ENCODE measurements at places on chromosomes 2 and 18.

DNA sequence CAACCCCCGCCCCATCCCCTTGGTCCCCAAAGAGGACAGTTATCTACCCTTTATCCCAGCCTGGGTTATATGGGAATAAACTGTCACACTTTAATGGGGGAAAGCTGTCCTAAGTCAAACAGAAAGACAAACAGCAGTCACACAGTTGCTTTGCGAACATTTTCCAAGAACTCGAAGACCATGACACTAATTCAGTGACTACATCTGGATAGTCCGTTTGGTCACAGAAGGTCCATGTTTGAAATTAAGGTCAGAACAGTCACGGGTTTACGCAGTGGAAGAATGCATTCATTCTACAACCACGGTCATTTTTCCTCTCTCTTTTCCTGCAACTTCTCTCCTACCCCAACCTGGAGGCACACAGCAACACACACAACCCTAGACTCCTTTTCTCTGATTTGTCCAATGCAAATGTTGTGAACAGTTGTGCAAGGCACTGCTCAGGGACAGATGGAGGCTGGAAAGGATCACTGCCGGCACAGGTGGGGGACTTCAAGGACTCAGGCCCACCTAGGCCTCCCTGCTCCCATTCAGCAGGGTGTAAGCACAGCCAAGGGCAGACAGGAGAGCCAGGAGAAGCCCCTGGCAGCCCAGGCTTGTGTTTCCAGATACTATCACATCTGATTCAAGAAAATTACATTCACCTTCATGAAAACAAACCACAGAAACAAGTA lies 39.9 kb downstream of the ZNF516 start:
- no peak for DNase-seq

DNA sequence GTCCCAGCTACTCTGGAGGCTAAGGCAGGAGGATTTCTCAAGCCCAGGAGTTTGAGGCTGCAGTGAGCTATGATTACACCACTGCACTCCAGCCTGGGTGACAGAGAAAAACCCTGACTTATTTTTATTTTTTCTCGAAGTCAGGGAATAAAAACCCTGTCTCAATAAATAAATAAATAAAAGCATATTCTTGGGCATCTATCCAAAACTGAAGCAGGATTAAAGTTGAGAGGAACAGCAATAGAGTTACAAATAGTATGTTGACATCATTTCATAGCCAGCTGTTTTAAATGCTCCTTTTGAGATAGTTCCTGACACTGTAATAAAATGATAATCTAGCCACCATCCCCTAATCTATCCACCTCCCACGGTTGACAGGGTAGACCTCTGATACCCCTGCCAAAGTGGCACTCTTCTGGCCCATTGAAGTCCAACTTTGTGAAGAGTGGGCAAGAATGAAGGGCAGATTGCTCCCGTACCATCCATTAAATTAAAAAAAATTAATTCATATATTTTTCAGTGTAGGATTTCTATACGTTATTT lies 42.3 kb upstream of the LPIN2 start:
- no peak for DNase-seq

DNA sequence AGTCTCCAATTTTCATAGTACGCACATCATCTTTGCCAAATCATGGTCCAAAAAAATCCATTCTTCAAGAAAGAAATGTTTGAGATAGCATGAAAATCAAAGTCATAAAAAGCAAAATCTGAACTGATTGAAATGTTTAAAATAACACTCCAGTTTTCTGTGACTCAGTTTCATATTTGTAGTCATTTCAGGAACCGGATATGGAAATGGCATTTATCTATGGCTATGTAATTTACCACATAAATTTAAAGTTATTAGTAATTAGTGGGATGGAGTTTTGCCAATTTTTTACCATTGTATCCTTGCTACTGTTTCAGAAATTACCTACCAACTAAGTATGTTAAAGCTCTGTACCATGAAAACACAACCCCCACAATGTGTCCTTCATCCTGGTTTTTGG lies 456.6 kb upstream of the ACVR2A start:
- DNase-seq, result no peak

DNA sequence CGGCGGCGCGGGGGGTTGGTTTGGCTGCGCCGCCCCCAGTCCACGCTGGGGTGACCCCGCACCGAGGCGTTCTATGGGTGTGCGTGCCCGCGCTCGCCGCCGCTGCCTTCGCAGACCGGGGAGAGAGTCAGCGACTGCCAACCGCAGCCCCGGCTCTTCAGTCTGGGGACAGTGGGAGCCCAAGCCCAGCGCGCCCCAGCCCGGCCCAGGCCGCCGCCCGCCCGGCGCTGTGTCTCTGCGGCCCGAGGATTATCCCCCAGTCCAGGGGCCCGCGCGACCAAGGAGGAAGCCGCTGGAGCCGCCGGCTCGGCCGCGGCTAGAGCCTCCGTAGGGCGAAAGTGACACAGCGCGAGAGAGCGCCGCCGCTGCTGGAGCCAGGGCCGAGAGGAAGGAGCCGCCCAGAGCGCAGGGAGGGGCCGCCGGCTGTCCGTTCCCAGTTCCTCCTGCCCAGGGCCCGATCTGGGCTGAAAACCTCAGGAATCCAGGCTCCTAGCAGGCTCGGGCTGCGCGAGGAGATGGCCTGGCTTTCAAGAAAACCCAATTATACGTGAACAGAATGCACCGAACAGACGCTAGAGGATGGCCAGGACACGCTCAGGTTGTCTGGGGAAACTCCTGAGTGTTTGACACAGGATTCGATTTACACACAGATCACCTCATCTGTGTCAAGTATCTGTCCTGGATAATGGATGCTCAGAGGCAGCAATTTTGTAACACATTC lies 2.4 kb downstream of the CTIF start:
- DNase-seq, result no peak

- no peak for DNase-seq
Measured at GRCh38 chr2:67075530-67076238, 321.4 kb upstream of the ETAA1 start.

DNA sequence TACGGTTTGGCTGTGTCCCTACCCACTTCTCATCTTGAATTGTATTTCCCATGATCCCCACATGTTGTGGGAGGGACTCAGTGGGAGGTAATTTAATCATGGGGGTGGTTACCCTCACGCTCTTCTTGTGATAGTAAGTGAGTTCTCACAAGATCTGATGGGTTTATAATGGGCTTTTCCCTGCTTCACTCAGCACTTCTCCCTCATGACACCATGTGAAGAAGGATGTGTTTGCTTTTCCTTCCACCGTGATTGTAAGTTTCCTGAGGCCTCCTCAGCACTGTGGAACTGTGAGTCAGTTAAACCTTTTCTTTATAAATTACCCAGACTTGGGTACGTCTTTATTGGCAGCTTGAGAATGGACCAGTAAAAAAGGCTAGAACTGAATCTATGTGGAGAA lies 750.0 kb upstream of the ID2 start:
- DNase-seq, result no peak

DNA sequence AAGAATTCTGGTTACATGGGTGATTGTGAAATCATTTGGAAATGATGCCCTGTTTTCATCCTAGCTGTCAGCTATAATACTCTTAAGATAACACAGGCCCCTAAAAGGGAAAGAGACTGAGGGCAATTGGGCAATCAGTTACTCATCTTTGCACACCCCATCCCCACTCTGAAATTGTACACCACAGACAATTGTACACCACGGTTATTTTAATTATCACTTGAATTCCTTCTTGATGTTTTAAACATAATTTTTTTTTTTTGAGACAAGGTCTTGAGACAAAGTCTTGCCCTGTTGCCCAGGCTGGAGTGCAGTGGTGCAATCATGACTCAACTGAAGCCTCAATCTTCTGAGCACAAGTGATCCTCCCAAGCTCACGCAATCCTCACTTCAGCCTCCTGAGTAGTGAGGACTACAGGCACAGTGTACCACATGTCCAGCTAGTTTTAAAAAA lies 862.4 kb upstream of the ACVR2A start:
- no peak for DNase-seq

DNA sequence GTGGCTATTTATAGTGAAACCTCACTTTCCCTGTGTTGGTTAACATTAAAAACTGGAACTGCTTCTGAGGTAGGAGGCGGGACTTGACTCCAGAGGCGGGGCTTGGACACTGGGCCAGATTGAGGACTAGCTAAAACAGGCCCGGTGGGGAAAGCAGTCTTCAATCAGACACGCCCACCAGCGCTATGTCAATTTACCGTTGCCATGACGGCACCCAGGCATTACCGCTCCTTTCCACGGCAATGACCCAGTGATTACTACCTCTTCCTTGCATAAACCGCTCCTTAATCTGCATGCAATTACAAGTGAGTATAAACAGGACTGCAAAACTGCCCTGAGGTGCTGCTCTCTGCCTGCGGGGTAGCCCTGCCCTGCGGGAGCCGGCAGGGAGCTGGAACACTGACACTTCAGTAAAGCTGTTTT lies 35.3 kb downstream of the LRRFIP1 start:
- DNase-seq, result no peak

DNA sequence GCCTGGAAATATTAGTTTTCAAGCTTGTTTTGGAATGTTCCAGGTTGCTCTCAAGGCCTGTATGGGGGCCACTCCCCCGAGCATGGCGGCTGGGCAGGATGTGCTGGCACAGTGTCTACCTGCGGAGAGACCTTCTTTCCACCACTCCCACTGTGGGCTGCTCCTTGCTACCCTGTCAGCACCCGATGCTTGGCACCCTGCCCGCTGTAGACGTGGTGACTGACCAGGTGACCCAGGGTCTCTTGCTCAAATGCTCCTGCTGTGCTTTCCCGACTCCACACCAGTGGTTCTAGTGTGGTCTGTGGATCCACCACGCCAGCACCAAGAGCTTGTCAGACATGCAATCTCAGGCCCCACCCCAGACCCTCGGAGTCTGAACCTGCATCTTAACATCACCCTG lies 213.3 kb downstream of the SH3BP4 start:
- no peak for DNase-seq

- no peak for DNase-seq
Measured at GRCh38 chr2:218962859-218963492, 3.5 kb downstream of the CDK5R2 start.

DNA sequence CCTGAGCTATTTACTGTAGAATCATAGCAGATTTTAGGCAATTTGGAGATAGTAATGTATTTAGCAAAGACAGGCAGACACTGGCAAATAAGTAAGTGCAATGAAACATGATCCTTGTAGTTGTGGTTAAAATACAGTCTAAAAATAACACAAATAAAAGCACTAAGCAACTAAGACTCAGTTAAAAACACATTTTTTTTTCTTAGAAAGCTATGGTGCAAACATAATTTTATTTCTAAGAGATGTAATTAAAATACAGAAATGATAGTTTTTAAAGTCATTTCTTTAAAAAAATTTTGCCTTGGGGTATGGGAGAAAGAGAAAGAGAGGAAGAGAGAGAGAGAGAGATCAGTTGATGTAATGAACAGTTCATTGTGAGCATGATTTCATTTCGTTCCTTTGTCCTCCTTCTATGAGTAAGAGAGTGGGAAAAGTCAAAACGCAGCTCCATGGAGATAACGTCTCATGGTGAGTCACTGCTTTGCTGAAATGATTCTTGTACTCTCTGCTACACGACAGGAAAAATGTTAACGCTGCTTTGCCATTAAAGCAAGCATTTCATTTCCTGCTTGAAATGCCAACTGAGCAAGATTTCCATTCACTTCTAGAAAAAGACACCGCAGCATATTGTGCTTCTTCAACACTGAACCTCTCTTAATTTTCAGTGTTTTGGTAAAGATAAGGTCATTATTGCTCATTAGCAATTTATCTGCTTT lies 61.3 kb upstream of the PGAP1 start:
- DNase-seq, result no peak

DNA sequence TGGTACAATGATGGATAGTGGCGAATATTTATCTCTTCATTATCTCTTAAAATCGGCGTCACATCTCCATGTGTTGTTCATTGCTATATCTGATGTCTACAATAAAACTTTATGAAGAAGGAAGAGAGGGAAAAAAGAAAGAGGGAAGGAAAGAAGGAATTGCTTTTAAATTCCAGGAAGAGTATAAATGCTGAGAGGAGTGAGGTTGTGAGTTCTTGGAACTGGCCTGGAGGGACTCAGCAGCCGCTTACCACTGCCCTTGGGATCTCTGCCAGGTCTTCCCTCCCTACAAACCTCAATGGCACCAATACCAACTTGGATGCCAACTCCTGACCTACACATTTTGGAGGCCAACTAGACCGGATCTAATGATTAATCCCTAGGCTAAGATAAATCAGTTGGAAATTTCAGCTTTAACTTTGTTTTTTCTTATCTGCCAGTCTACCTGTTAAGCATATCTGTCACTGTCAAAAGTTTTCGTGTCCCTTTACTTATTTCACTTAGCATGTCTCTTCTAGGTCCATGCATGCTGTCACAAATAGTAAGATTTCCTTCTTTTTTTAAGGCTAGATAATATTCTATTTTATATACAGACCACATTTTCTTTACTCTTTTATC lies 9.8 kb downstream of the SCN9A start:
- DNase-seq, result no peak

- no peak for DNase-seq
Measured at GRCh38 chr2:102028470-102028869, 36.7 kb downstream of the IL1R2 start.

DNA sequence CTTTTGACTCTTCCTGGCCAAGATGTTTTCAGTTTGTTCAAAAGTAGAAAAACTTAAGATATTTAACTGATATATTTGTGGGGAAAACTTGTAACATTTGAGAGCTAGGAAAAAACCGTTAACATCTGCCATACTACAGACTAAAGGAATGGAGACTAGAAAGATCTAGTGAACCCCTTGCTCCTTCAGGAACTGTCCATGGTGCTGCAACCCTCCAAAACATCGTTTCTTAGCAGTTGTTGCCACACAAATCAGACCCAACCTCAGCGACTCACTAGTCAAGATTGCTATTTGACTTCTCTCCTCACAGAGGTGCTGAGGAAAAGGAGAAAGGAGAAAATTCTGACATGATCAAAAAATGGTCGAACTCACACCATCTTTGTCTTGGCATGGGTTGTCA lies 393.8 kb upstream of the LYPD1 start:
- no peak for DNase-seq

- no peak for DNase-seq
Measured at GRCh38 chr2:37232131-37232933, 874 bp downstream of the NDUFAF7 start.

- no peak for DNase-seq
Measured at GRCh38 chr2:105934467-105934866, 189.8 kb downstream of the NCK2 start.

DNA sequence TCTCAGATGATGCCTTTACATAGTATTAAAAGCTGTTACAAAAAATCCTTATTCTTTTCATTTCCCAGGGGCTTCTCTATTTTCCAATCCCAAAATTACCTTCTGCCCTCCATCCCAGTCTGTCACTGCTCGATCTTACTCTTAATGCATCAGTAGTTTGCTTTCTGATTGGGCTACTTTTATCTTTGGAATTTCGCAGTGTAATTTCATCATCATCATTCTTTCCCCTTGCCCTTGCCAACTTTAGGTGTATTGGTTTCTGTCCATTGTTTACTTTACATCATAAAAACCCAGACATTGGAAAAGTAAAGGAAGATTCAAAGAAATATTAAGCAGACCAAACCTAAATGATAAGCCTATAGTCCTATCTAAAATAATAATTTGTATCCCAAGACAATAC lies 457.2 kb downstream of the PIK3C3 start:
- no peak for DNase-seq

DNA sequence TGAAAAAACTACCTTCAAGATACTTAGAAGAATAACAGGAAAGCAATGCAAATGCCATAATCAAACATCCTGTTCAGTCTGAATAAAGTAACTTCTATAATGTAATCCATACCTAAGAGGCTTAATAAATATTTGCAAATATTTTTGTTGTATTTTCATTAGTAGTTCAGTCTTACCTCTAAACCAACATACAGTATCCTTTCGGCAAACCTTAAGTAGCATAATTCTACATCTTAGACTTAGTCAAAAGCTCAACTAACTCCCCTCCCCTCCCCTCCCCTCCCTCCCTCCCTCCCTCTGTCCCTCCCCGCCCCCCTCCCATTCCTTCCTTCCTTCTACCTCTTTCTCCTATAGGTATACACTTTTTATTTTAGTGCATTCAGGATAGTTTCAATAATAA lies 1373.2 kb downstream of the SUCLG1 start:
- no peak for DNase-seq

All from cortex of kidney (tissue), 1 donor.